ENCODE measurements at places on chromosomes 7 and 10.

DNA sequence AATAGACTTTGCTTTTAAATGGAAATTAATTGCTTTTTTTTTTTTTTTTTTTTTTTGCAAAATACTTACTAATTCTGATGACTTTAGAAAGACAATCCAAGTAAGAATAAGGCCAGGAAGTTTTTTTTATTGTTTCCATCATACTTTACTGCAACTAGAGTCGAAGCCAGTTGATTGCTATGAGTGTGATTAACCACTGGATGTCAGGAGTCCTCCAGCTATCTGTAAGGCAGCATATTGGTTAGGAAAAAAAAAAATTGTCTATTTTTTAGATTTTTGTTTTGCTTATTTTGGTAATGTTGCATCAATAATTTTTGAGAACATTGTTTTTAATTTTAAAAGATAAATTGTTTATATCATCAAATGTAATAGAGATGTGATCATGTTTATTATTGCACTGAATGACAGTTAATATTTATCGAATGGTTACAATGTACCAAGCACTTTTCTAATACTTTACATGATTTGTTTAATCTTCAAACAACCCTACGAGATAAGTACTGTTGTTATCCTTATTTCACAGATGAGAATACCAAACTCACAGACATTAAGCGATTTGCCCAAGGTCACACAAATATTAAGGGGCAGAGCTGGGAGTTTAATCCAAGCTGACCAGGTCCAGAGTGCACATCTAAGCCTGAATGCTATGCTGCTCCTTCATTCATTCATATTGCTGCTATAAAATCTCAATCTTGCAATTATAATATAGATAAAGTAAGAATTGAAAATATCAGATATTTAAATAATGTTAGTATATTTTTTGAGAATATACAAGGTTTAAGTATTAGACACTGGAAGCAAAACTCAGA is 19.9 kb upstream of the LMOD2 start:
- DNase-seq: no peak

GRCh38 chr10:119292968-119293760 is 85.8 kb downstream of the GRK5 start:
- DNase-seq: no peak

DNA sequence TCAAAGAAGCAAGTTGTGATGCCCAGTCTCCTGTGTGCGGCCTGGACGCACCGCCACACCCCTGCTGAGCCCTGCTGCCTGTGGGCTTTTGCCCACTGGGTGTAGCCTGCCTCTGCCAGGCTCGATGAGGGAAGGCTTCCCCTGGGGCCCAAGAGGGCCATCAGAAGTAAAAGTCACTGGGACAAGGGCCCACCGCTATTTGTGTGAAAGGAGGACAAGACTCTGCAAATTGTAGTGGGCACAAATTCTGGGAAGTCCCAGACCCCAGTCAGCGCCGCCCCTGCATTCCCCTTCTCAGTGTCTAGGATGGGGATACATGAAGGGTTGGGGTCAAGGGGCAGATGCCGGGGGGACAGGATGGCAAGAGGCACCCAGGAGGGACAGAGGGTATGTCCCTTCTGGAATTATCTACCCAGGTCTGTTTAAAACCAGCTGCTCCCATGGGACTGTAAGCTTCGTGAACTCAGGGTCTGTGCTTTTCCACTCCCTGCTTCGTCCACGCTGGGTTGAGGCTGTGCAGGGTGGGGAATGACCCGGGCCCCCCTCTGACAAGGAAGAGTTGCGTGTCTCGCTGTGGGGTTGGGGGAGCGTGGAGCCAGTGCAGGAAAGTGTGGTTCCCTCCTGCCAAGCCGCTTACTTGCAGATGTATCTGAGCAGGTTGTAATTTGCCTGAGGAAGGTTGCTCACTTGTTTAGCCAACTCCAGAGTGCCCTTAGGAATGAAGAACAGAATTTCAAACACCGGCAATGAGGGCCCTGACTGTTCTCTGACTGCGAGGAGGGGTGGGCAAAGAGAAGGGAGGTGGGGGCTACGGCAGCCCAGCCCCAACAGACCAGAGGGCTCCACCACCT is 147.2 kb downstream of the MAPK8 start:
- no peak for DNase-seq

DNA sequence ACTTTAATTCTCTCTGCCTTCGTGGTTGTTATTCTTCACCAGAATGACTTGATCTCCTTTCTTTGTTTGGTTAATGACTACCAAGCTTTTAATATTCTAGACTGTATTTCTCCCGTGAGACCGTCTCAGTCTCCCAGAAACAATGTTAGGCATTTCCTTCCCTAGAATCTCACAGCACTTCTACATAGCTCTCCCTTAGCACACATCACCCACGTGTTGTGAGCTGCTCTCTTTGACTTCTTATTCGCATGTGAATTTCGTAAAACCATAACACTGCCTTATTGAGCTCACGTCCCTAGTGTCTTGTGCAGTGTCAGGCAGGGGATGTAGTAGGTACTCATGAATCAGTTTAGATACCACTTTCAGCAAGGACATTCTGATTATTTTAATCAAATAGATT is 57.5 kb upstream of the MGAM2 start:
- no peak for DNase-seq

DNA sequence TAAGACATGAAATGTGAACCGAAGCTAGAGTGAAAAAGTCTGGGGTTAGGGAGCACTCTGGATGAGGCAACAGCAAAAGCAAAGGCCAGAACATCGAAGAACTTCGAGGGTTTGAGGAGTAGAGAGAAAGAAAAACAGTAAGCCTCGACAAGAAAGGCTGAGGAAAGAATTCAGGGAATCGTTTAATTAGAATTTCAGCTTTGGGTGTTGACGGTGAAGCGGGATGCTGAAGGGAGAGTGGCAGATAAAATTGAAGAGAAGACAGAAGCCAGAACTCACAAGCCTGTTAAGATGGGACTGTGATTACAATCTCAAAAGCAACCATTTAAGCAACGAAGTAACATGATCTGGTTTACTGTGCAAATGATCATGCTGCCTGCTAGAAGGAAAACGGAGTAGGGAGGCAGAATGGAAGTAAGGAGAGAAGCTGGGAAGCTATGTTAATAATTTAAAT is 2.1 kb downstream of the TRDMT1 start:
- no peak for DNase-seq

DNA sequence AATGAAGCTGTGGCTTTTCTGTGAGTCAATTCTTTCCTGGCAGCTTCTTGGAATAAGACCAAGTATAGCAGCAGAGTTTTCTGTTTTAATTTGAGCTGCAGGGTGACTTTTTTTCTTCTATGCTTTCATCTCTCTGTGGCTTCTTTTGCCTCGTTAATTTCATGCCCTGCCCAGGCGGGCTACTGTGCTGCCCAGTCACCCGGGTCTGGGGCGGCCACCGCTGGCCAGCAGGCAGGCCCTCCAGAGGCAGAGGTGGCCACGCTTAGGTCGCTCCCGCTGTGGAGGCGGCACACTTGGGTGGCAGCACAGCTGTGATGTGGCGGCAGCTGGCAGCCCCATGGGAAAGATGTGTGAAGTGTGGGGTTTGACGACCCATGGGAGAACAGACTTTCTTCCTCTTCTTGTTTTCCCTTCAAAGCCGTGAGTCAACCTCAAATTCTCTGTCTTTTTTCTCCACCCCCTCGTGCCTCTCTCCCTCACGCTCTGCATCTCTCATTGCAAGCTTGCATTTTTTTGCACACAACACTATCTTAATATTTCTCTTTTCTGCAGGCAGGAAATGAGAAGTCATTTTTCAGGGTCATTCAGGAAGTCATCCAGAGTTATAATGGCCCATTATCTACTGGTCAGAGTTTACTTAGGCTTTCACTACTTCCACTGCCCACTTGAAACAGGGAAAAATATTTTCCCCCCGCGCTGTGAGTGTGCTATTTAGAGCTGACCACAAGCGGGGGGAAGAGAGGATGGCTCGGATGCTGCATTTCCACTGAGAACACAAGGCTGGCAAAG is 67.8 kb downstream of the EGFR start:
- no peak for DNase-seq

All from NK-92 treated with Interleukin-12 subunit alpha and Interleukin-12 subunit beta, amount 100 ng/mL, for 24 hours (cell line).